ENCODE measurements at places on chromosomes 2 and 18.

GRCh38 chr2:65708086-65708485, 275.7 kb upstream of the SPRED2 start:
- DNase-seq = no peak

GRCh38 chr2:68279691-68280090, 27.4 kb upstream of the PPP3R1 start:
- DNase-seq = no peak

DNA sequence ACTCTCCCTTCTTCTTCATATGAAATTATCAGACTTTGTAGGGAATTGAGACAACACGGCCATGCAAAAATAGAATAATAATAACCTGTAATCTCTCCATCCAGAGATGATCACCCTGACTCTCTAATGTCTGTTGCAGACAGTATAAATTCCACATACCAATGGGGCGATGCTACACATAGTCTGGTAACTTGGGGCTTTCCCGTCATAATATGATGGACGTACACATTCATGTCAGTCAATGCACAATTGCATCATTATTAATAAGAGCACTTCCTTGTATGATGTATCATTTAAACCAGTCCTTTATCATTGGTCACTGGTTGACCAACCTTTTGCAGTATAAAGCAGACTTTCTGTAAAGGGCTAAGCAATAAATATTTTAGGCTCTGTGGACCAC, 39.5 kb upstream of the SCLY start:
- no peak for DNase-seq

- DNase-seq = no peak
Observed at GRCh38 chr2:205424326-205424725, 258.0 kb upstream of the NRP2 start.

- DNase-seq = no peak
Observed at GRCh38 chr18:55509631-55510324, 78.2 kb downstream of the TCF4 start.

DNA sequence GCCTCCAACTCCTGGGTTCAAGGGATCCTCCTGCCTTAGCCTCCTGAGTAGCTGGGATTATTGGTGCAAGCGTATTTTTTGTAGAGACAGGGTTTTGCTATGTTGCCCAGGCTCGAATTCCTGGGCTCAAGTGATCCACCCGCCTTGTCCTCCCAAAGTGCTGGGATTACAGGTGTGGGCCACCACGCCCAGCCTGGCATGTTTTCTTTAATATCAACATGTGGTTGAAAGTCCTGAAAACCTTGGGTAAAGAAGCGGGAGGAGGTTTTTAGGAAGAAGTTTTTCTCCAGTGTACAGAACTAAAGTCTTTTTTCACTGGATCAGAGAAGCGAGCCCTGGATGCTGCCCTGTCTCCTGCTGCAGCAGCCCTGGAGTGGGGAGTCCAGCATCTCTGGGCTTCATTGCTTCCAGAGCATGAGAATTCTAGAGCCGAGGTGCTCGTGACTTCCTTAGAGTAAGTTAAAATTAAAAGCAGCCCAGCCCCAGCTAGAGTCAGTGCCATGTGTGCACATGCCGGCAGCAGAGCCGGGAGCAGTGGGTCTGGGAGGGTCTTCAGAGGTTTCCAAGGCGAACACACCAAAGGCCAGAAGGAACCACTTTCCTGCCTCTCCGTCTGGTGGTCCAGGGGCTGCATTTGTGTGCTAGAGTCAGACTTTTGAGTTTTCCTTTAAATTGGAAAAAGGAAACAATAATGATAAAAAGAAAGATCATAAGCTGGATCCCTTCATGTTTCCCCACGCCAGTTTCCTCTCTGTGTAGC, 31.2 kb downstream of the ITGB1BP1 start:
- DNase-seq = no peak

DNA sequence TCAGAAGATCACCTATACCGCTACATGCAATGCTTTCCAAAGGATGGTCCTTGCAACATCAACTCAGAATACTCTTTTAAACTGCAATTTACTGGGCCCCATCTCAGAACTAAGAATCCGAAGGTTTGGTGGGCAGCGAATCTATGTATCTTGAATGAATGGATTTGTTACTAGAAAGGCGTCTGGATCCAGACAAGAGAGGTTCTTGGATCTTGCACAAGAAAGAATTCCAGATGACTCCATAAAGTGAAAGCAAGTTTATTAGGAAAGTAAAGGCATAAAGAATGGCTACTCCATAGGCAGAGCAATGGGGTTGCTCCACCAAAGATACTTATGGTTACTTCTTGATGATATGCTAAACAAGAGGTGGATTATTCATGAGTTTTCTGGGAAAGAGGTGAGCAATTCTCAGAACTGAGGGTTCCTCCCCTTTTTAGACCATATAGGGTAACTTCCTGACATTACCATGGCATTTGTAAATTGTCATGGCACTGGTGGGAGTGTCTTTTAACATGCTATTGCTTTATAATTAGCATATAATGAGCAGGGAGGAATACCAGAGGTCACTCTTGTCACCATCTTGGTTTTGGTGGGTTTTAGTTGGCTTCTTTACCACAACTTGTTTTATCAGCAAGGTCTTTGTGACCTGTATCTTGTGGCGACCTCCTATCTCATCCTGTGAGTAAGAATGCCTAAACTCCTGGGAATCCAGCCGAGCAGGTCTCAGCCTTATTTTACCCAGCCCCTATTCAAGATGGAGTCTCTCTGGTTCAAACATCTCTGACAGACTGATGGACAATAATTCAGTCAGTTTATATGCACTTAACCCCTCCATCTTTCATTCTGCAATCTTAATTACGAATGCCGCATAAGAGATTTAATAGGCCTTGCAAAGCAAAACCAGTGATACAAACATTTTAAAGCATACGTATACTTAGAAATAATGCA, 7.5 kb upstream of the RMDN2 start:
- DNase-seq = no peak

GRCh38 chr2:177262092-177262491, 2.4 kb downstream of the NFE2L2 start:
- DNase-seq = no peak

DNA sequence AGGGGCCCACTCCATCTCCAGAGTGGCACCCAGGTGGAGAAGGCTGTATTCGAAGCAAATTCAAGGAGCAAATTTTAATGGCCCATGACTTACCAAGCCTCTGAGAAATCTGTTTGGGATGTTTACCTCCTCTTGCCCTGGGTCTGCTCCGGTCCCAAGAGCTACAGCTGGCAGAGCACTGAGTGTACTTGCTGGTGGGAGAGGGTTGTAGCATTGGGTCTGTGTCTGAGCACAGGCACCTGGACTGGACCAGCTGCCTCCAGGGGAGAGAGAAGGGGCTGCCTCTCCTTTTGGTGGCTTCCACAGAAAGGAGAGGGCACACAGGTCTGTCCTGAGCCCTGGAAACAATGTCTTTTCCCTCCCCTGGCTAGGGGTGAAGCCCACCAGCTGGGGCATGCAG, 9.8 kb downstream of the EN1 start:
- DNase-seq = no peak

GRCh38 chr2:141728886-141729285, 401.9 kb downstream of the LRP1B start:
- DNase-seq = no peak

Measured in stimulated activated CD8-positive, alpha-beta memory T cell treated with anti-CD3 and anti-CD28 coated beads, Interleukin-4, amount 100 ng/mL, for 1 hour (primary cell).